ENCODE measurements at places on chromosomes 12 and 14. TPM values are rescaled to one million over a fixed set of nuclear protein-coding genes. Genes with fewer than 3 reads are reported as not detected.

The FICD gene
- total RNA-seq, result 6.4 TPM

The SIRT4 gene
- total RNA-seq, result 0.98 TPM

The SLCO1B1 gene
- total RNA-seq, result not detected

The ACRBP gene
- 0.77 TPM for total RNA-seq

The CCDC184 gene
- not detected for total RNA-seq

Measured in PC-3 (cell line).